ENCODE measurements at places on chromosomes 11 and 22. TPM values are rescaled to one million over a fixed set of nuclear protein-coding genes. Genes with fewer than 3 reads are reported as not detected.

IL18 gene
- 13.0 TPM for total RNA-seq

GAB2 gene
- 61.9 TPM for total RNA-seq

DEFB131B gene
- total RNA-seq: not detected

MMP1 gene
- 0.52 TPM for total RNA-seq

GDPD4 gene
- total RNA-seq: not detected

KRTAP5-8 gene
- total RNA-seq: not detected

CNTN5 gene
- total RNA-seq: not detected

Data from mononuclear cell (primary cell).